NCI-H526 (cell line): ENCODE measurements at places on chromosomes 1 and 21.

GRCh38 chr1:65153635-65154034, 5.6 kb downstream of the AK4 start:
- no peak for DNase-seq

DNA sequence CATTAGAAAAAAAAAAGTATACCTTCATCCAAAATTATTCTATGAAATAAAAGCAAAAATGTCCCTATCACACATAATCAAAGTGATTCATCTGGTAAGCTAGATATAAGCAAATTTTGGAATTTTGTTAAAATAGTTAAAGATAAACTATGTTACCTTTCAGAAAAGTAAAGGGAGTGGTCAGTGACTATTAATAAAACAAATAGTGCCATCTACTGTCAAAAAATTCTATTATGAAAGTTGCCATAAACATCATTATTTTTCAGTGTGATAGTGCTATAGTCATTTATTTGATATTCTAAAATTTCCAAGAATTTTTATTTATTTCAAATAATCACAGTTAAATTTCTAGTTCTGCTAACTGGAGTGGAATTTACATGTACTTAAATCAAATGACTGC, 803.7 kb downstream of the KCNT2 start:
- no peak for DNase-seq

- DNase-seq: no peak
Observed at GRCh38 chr1:177784409-177784808, 185.4 kb downstream of the SEC16B start.

GRCh38 chr1:25692560-25692959, 76.0 kb downstream of the MAN1C1 start:
- DNase-seq: peak; percentile 63

GRCh38 chr1:23958810-23959460, 693 bp upstream of the PNRC2 start:
- DNase-seq: peak; percentile 95
